Left ventricle myocardium inferior (tissue), 1 donor: ENCODE measurements at places on chromosomes 12 and 14. TPM values are rescaled to one million over a fixed set of nuclear protein-coding genes. Genes with fewer than 3 reads are reported as not detected.

The AQP6 gene
- not detected for total RNA-seq

The TAS2R13 gene
- 0.41 TPM for total RNA-seq

DNA sequence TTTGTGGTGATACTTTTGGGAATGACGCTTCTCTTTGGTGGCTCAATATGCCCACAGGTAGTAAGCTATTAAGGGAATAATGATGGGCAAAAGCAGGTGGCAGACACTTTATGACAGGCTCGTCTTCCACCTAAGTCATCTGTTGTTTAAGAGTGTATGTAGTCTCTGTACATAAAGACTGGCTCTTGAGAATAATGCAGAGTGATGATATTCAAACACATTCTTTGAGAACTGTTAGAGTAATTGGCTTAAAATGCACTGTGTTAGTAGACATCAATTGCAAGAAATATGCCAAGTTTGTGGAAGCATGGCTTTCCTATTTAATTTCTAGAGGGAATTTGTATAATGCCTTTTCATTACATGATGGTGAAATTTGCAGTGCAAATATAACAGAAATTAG lies 694.8 kb upstream of the MIS18BP1 start:
- no peak for DNase-seq

- DNase-seq, result no peak
These were observed 42.9 kb upstream of the ANKS1B start for GRCh38 chr12:100027671-100028070.

GRCh38 chr14:80475074-80475473 lies 263.8 kb upstream of the DIO2 start:
- DNase-seq, result no peak

The PRIM1 gene
- total RNA-seq, result 2.7 TPM

- no peak for DNase-seq
These were observed 3.7 kb downstream of the USP44 start for GRCh38 chr12:95547522-95548055.

The FOXN3 gene
- 120 TPM for total RNA-seq

The HOXC6 gene
- not detected for total RNA-seq

The LARP4 gene
- 69.0 TPM for total RNA-seq

The KRT82 gene
- total RNA-seq, result not detected

GRCh38 chr14:56490379-56490778 lies 89.2 kb upstream of the TMEM260 start:
- DNase-seq, result no peak

DNA sequence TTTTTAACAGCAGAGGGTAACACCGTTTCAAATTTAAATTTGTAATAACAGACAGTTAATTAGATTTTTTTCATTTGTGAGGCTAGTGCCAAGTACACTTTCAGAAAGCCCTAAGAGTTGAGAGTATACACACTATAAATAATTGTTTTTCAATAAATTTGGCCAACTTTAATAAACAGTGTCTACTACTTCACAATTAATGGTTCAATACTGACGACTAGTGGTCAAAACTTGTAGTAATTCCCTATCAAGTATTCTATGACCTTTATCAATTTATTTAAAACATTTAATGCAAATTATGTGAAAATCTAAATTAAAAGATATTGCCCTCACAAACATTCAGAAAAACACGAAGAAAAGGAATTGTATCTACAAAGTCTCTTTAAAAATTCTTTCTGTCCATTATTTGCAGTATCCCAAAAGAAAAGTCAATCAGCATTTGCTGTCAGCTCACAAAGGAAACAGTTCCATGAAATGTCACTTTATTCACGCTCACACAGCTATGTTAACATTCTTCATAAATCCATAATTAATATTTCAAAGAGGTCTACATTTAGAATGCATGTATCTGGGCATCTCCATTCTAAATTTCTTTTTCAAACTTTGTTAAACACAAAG lies 91.2 kb downstream of the CEP128 start:
- no peak for DNase-seq

The IFNG-AS1 gene
- total RNA-seq, result 0.58 TPM

The MYO1H gene
- total RNA-seq, result 0.16 TPM

DNA sequence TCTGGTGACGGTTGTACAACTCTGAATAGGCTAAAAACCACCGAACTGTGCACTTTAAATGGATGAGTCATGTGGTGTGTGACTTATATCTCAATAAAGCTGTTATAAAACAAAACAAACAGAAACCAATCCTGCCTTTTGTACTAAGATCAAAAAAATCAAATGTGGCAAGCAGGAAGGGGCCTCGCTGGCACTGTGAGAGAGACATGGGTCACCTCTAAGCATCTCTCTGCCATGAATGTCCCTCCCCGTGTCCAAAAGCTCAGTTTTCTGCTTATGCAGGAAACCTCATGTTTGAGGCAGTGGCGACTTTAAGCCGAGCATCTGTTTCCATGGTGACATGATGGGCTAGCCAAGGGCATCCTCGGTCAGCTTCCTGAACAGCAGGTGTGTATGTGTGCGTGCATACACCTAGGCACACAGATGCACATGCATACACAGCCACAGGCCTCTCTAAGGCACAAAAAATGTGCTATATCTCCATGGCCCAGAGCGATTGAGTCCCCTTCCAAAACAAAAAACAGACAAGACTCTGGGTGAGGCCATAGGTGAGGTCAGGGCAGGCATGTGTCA lies 44.4 kb downstream of the ARL6IP4 start:
- DNase-seq, result no peak

- no peak for DNase-seq
These were observed 87.3 kb downstream of the SUDS3 start for GRCh38 chr12:118463677-118464076.

The PLEKHG7 gene
- not detected for total RNA-seq

The NRIP2 gene
- 1.2 TPM for total RNA-seq

DNA sequence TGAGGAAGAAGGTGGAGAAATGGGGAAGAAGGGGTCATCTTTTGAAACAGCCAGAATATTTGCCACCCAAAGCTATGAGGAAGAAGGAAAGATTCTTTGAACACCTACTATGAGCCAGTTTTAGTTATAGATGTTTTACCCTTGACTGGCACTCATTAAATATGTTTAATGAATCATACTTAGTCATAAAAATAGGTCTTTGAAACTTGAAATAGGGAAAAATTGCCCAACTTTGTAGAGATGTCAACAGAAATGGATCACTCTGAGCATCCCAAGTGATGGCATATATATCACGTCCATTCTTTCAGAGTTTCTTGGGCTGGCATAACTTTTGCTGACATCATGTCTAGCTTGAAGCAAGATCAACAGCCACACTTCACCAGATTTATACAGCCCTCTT lies 263.5 kb downstream of the RPAP3 start:
- no peak for DNase-seq

DNA sequence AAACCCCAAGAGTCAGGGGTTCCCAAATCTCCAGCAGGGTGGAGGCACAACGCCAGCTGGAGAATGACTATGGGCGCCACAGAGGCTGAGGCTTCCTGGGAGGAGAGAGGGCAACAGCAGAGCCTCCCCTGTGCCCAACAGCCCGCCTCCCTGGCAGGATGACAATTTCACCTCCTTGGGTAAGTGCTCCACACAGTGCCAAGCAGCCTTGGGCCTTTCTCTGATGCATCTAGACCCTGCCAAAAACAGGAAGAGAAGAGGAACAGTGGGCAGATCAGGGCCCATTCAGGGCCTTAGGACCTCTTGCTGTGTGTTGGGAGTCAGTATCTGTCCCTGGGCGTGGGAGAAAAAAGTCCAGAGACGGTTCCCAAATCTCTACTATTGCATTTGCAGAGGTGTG lies 5.0 kb upstream of the OR10P1 start:
- DNase-seq, result no peak

DNA sequence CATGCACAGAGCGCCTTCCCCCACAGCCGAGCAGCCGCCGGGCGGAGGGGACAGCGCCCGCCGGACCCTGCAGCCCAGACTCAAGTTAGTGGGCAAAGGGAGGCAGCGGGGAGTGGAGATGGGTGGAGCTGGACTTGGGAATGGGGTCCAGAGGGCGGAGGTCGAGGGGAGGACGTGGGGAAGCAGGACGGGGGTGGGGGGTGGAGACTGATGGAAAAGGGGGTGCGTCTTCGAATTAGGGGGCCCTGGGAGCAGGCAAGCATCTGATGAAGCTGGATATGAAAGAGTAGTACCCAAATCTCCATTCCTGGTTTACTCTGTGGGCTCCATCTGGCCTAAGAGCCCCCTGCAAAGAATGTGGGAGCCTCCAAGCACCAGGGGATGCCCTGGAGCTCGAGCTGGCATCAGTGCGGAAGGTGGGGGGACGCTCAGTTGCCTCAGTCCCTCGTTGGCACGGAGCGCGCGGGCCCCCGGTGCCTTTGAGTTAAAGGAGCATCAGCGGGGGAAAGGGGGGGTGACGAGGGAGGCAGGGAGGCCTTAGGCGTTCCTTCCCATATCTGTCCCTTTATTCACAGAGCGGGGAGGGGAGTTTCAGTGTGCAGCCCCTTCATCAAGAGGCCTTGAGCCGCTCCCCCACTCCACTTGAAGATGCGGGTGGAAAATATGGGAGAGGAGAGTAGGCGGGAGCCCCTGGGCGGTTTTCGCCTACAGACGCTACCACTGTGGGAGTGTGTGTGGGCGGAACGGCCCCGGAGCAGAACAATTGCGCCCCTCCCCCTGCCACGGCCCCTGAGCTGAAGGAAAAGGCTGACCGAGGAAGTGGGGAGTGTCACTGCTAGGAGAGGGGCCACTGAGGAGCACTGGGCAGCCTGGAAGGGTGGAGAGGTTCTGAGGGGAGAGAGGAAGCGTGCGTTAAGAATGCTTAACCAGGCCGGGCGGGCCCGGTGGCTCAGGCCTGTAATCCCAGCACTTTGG lies 644 bp downstream of the NAB2 start:
- DNase-seq, result peak; percentile 83

DNA sequence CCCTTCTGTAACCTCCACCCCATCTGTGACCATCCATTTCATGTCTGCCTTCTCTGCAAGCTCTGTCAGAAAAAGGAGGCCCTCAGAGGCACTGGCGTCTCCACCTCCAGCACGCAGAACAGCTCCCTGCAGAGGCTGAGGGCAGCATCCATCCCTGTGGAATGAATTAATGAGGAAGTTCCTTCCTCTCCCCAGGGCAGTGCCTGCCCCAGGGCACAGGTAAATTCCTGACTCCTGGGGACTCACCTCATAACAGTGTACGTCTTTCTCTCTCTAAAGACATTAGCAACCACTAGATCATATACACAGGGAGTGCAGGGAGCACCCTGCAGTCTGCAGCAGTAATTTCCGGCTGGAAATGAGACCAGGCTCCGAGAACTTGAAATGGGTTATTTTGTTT lies 155.0 kb upstream of the TMEM132C start:
- DNase-seq, result no peak

The LGALS3 gene
- total RNA-seq, result 194 TPM

The SMCO3 gene
- total RNA-seq, result 0.14 TPM

DNA sequence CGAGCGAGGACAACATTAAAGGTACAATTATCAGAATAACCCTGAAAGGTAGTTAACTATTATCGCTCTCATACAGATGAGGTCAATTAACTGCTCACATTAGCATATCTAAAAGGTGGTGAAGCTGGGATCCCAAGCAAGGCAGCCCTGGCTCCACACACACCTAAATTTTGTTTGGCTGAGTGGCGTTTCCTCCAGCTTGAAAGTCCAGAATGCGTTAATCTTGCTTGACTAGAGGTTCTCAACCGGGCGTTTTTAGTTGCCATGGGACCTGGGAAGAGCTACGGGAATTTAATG lies 531 bp downstream of the DLGAP5 start:
- DNase-seq, result no peak

The CSRP2 gene
- total RNA-seq, result 22.8 TPM

DNA sequence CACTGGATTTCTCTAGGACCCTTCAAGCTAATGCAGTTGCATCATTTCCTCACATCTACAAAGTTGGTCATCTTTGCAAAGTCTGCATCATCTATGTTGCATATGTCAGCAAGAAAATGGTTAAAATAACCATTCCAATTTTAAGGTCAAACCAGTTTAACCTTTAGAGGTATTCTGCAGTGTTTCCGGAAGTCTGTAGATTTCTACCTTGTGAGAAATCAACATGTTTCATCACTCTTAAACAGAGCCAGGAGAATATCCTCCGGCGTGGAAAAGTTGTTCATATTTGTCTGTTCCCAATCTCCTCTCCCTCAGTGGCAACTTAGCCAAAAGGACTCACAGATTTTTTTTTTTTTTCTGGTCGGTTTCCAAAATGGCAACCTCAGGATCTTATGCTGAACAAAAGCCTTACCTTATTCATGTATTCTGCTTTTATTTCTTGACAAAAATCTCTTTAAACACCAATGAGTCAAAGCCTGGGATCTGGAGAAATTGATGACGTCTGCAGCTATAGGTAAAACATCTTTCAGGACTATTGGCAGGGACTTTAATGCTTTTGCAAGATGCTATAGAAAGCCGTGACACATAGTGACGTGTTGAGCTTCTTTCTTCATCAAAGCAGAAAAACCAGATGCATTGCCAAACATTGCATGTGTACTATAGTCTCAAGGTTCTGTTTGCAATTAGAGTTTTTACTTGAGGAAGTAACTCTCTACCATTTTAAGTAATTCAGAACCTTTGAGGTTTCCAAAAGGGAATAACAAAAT lies 16.0 kb upstream of the CDK17 start:
- DNase-seq, result no peak

- no peak for DNase-seq
These were observed 30.1 kb downstream of the SLC35F4 start for GRCh38 chr14:57835766-57836165.

DNA sequence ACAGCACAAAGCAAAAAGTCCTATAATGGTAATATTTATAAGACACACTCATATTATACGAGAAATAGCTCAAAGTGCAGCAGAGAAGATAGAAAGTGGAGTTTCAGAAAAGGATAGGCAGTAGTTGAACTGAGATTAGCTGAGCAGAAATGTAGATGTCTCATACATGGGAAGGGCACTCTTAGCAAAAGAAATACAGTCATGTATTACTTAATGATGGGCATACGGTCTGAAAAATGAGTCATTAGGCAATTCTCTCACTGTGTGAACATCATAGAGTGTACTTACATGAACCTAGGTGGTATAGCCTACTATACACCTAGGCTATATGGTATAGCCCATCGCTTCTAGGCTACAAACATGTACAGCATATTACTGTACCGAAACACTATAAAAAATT lies 671.3 kb downstream of the RPS29 start:
- DNase-seq, result no peak

- peak; percentile 90 for DNase-seq
These were observed at the start of gene MON2 for GRCh38 chr12:62466594-62467491. TSS of gene MON2 (plus strand) at chr12:62466826. CDS start at chr12:62467208, 382 bp downstream.

GRCh38 chr14:67371247-67372148 lies 11.4 kb downstream of the EIF2S1 start:
- no peak for DNase-seq

- peak; percentile 84 for DNase-seq
These were observed 1.3 kb upstream of the TEDC1 start for GRCh38 chr14:105489542-105490266.

The C14orf132 gene
- total RNA-seq, result 4.8 TPM
